ENCODE measurements at places on chromosomes 3 and 15.
A peak's percentile ranks its signal among the peaks of the same experiment; 100 is the strongest.

GRCh38 chr3:73597476-73597875 is 27.3 kb downstream of the PDZRN3 start:
- no peak for DNase-seq

GRCh38 chr15:77186594-77187011 is 115.7 kb upstream of the TSPAN3 start:
- DNase-seq: peak; percentile 33

- no peak for DNase-seq
These were observed 48.4 kb upstream of the TRAK1 start for GRCh38 chr3:42042747-42043098.

DNA sequence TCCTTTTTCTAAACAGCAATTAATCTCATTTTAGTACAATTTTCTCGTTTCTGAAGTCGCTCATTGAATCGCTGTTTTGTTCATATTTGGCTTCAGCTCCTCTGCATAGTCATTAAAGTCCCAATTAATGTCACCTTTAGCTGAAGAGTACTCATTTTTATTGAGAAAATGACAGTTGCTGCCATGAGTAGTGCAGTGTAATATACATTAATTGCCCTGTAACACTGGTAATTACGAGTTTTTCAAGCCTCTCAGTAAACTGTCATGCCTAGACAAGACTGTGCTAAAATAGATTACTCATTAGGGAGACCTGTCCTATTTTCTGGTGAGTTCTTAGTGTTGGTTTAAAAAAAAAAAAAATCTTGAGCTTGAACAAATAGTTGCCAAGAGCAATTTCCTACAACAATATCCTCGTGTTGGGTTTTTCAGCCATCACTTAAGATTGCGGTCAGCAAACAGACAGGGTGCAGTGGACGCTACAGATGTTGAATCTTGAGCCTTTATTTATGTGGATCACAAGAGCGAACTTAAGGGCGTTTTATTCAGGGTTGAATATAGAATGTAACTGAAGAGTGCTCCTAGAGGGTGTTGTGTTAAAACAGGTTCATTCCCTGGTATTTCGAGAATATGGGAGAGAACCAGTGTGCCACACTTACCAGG is 176.0 kb downstream of the CDIN1 start:
- DNase-seq: no peak

GRCh38 chr3:14346191-14346590 is 56.2 kb upstream of the SLC6A6 start:
- no peak for DNase-seq

DNA sequence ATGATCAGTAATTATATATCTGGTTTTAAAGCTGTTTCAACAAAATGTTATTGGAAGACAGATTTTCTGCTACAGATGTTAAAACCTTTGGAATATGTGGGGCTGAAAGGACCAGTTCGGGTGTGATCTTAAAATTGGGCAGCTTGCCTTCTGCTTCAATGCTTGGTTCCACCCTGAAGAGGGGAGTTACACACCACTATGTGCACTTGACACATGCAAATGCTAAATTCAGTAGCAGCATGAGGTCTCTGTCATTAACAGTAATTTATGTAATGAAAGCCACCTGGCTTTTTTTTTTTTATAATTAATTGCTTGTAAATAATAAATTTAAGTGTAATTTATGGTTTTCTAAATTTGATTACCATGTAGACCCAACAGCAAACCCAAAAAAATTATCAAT is 24.6 kb downstream of the CDIN1 start:
- no peak for DNase-seq

DNA sequence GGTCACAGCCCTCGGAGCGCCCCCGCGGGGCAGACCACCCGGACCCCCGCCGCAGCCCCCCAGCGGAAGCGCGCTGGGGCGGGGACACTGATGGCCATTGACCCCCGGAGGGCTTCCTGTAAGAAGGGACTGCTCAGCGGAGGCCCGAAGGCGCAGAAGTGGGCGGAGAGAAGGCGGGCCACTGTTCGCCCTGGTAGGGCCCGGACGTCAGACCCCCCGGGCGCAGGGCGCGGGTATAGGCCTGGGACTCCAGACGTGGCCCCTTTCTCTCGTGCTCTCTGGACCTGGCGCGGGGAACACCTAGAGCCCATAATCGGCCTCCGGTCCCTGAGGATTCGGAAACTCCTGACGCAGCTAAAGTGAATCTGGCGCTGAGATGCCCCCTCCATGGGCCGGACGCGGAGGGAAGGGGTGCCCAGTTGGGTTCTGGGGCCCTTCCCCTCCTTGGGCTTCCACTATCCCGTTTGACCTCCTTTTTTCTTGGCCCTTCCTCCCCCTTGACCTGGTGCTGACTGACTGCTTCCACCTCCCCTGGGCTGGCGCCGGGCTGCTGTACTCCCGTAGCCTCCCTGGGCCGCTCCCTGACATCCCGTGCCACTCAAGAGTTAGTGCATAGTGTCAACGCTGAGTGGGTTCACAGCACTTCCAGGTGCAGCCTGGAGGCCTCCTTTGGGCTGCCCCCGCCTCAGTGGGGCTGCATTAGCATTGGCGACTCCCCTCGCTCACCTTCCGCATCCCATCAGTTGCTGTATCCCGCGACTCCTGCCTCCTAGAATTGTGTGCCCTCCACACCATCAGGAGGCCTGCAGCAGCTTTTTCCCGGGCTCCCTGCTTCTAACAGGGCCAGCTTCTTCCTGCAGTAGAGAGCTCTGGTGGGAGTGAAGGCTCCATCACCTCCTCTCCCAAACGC is 694 bp downstream of the ABTB1 start:
- DNase-seq: peak; percentile 64

DNA sequence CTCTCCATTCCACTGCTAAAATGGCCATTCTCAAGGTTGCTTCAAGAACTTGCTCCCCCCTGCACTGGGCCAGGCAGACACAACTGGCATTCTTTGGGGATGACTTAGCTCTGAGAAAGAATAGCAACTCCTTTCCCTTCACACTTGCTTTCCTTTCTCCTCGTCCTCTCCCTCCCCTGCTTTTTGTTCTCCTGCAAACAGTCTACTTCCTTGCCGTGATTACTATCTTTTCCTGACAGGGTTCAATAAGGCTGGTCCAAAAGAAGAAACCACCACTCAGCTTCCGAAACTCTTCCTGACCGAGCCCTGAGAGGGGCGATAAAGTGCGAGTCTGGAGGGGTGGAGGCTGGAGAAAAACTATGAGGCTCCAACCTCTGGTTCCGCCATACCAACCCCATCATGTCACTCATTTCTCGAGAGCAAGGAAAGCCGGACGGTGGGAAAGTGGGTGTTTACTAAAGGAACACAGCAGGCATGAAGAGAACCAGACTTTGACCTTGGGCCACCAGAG is 5.0 kb downstream of the AMOTL2 start:
- DNase-seq: no peak

DNA sequence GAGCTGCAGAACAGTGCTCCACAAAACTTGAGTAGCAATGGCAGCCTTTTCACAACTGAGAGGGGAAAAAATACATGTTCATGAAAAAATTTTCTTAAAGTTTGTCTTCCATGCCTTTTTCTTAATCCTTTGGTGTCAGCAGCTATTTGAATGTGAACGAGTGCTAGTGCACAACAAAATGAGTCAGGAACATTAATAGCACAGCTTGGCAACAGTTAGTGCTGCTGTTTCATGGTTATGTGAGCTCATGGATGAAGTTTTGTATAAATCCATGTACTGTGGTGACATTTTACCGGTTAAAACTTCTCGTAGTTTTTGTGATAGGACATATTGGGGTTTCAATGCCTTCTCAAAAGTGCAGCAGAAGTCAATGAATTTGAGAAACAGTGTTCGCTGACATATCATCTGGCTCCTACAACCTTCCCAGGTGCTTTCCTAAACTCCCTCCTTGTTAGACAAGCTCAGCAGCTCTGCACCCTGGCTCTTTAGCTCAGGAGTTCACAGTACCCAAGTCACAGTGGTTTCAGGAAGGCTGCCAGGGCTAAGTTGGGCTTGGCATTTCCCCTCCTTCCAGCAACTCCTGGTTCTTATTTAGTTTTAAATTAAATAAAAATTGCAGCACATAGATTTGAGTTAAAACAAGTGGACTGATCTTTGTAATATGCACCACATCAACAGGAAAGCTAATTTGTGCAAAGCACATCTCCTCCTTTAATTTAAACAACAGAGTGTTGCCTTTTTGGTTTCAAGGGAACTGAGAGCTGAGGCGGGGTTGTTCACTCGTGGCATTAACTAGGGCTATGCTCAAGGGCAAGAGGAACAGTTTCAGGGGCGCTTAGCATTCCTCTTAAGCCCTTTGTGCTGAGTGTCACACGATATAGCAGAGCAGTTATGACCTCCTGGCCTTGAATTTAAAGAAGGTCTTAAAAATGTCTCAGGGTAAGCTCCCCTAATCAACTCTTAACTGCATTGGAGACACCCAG is 362.8 kb downstream of the CHST2 start:
- DNase-seq: no peak

DNA sequence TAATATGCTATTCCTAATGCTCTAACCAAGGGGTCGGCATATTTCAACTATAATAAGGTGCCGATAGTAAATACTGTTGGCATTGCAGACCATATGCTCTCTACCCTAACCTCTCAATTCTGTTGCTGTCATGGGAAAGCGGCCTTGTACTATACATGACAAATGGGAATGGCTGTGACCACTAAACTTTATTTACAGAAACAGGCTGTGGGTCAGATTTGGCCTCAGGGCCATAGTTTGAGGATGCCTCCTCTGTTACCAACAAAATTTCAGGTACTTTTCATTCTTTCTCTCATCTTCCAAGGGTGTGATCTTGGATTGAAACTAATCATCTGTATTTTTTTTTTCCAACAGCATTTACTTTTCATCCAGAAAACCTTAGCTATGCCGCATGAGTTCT is 242.0 kb downstream of the MAGI1 start:
- DNase-seq: no peak

DNA sequence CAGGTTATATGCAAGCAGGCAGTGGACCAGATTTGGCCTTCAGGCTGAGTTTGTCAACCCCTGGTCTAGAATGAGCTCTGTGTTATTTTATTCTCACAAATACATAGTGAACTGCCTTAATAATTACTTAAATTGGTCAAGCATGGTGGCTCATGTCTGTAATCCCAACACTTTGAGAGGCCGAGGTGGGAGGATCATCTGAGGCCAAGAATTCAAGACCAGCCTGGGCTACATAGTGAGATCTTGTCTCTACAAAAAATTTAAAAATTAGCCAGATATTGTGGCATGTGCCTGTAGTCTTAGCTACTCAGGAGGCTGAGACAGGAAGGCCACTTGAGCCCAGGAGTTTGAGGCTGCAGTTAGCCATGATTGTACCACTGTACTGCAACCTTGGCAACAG is 15.0 kb downstream of the PLS1 start:
- DNase-seq: no peak

GRCh38 chr15:31975830-31976229 is 54.5 kb upstream of the CHRNA7 start:
- no peak for DNase-seq

DNA sequence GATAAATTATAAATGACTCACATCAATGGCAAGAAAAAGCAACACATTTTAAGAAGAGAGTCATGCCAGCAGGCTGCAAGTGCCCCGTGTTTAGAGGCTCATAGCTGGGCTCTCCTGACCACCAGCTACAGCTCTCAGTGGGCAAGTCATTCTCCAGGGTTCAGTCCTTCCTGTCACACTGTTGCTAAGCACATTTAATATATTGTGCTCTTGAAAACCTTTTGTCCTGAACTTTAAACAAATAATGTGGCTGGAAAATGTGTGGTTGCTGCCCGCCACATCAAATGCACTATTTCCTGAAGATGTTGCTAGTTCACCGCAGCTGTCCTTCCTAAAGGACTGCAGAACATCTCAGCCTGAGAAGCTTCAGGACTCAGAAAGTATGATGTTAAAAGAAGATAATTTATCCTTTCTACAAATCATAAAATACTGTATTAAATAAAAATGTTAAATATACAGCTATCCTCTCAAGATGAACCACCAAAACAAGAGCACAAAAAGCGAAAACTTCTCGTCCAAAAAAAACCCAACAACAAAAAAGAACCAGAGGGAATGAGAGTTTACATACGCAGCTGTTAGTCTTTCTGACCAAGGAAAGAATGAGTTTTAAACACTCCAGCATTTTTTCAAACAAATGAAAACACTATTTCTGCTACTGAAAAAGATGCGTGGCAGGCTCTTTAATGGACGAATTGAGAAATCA is 951 bp downstream of the TARS3 start:
- DNase-seq: peak; percentile 46

- DNase-seq: no peak
These were observed 97.3 kb upstream of the LRIG1 start for GRCh38 chr3:66598168-66598567.

- no peak for DNase-seq
These were observed 92.7 kb upstream of the GOLGA8J start for GRCh38 chr15:29990035-29990434.

- no peak for DNase-seq
These were observed 157.9 kb downstream of the FAM43A start for GRCh38 chr3:194843556-194843955.

DNA sequence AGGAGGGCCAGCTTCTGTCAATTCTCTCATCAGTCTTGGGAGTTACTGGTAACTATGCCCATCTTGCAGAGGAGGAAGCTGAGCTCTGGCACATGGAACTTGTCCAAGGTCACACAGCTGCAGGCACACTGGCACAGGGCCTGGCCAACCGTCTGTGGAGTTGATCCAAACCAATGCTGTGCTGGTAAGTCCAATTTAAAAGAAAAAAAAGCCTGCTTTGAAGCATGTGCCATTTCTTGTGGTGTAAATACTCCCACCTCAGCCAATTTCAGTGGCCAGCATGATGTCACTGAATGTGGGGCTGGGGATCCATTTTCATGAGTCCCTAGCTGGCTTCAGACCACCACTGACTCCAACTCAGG is 83.4 kb downstream of the CHSY1 start:
- no peak for DNase-seq

- no peak for DNase-seq
These were observed 192.0 kb downstream of the UBE3A start for GRCh38 chr15:25246641-25247406.

- DNase-seq: no peak
These were observed 33.7 kb downstream of the CGGBP1 start for GRCh38 chr3:88025001-88025552.

DNA sequence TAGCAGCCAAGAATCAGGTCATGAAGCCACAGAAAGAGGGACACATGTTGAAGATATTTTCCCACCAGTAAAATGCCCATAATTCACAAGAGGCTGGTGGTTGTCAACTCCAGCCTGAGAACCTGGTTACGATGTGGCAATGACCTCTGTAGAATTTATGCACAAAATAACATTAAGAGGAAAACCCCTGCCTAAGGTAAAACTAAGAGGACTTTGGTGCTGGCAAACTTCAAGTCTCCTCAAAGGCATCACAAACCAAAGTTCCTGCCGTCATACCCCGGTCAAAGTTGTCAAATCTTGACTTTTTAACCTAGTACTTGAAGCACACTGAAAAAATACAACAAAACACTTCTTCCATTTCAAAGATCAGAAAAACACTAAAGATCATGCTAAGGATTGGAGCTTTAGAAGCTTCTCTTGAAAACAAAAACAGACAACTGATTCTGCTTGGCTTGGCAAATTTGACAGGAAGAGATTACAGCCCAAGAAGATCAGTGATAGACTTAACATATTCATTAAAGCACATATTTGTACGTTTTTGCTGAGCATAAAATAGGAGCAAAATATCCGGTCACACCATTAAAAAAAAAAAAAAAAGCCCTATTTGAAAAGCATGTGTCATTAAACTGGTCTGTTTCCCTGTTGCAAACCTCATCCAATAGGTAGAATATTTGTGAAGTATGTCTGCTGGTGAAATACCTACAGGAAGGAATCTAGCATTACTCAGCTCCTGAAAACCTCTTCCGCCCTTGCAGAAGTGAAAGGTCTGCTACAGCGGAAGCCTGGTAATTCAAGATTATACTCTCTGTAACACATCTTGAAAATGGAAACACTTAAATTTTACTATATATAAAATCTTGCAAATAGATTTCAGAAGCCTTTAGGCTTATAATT is 22.8 kb downstream of the EIF4E3 start:
- peak; percentile 58 for DNase-seq

All from CD4-positive, alpha-beta T cell treated with Interleukin-17A for 1 hour (primary cell).